Thyroid gland (tissue), 4 donors: ENCODE measurements at places on chromosomes 5 and 9. TPM values are rescaled to one million over a fixed set of nuclear protein-coding genes. Genes with fewer than 3 reads are reported as not detected.
A peak's percentile ranks its signal among the peaks of the same experiment; 100 is the strongest.

DNA sequence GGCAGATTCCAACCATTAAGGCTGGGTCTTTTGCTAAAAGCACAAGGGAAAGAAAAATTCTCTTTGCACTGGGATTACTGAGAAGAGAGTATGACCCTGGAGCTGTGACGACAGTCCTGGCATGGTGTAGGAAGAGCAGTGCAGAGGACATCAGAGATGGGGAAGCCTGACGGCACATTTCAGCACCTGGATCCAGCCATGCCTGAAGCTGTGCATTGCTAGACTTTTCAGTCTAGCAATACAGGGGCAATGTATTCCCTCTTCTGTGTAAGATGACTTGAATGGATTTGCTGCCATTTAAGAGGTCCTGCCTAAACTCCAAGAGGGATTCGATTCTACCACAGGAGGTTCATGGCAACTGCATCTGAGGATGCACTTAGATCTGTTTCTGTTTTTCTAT lies 12.3 kb upstream of the MRNIP start:
- H3K27ac ChIP-seq = peak overlapping the region; percentile 51
- H3K36me3 ChIP-seq = peaks cover 45% of the 10 kb centered on the region
- no peak for DNase-seq
- no peaks in the 10 kb centered on the region for H3K27me3 ChIP-seq
- H3K4me1 ChIP-seq = no peaks in the 10 kb centered on the region
- no peak overlapping the region for H3K4me3 ChIP-seq

Gene SEC24A
- 40.3 TPM for total RNA-seq

- no peaks in the 10 kb centered on the region for H3K27me3 ChIP-seq
- no peak overlapping the region for H3K4me3 ChIP-seq
- no peaks in the 10 kb centered on the region for H3K36me3 ChIP-seq
Measured at GRCh38 chr9:133953976-133954709, 38.0 kb downstream of the VAV2 start.

- H3K27me3 ChIP-seq = no peaks in the 10 kb centered on the region
- no peaks in the 10 kb centered on the region for H3K36me3 ChIP-seq
- no peak overlapping the region for H3K27ac ChIP-seq
- no peak overlapping the region for H3K4me3 ChIP-seq
- no peak for DNase-seq
Measured at GRCh38 chr9:116298878-116299391, 145.3 kb downstream of the PAPPA start.

GRCh38 chr5:56480078-56480704 lies 247.1 kb upstream of the ANKRD55 start:
- peak; percentile 45 for DNase-seq
- peak overlapping the region; percentile 99 for H3K27ac ChIP-seq
- peaks cover 30% of the 10 kb centered on the region for H3K4me1 ChIP-seq
- no peaks in the 10 kb centered on the region for H3K36me3 ChIP-seq
- H3K27me3 ChIP-seq = no peaks in the 10 kb centered on the region

Gene LHX2
- not detected for total RNA-seq

DNA sequence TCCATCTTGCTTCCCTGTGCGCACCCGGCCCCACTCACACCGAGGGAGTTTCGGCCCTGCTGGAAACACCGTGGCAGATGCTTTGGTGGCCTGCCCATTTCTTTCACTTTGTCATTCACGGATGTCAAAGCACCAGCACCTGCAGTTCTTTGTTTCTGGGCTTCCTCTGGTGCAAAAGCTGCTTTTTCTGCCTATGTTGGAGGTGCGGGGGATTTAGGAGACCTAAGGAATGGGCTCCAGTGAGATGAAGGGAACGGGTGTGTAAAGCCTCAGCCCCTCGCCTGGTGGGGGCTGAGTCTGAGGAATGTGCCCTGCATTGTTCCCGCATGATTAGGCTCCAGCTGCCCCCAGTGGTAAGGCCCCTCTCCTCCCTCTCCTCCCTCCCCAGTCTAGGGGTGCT lies 62.3 kb downstream of the THBS4 start:
- DNase-seq = no peak
- no peaks in the 10 kb centered on the region for H3K4me1 ChIP-seq
- H3K4me3 ChIP-seq = no peak overlapping the region
- H3K27me3 ChIP-seq = no peaks in the 10 kb centered on the region

DNA sequence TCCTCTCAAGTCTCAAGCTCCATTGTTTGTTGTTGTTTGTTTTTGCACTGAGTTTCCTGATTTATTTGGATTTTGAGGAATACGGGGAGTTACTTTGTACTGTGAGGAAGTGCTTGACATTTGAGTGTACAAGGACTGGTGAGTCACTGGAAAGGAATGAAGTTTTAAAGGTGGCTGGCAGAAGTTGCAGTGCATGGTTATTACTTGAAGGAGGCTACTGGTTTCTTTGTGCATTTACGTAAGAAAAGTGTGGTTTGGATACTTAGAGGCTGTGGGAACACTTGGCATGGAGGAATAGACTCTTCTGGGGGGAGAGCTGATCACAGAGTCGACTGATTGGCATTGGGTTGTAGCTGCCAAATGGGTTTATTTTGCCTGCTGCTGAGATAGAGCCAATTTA lies 919.0 kb downstream of the TAF11L14 start:
- peak; percentile 19 for DNase-seq
- H3K36me3 ChIP-seq = no peaks in the 10 kb centered on the region
- H3K27me3 ChIP-seq = no peaks in the 10 kb centered on the region
- no peak overlapping the region for H3K27ac ChIP-seq

- no peak for DNase-seq
- no peaks in the 10 kb centered on the region for H3K27me3 ChIP-seq
- H3K4me3 ChIP-seq = no peak overlapping the region
- H3K27ac ChIP-seq = no peak overlapping the region
Measured at GRCh38 chr5:67900514-67900913, 315.0 kb upstream of the PIK3R1 start.

DNA sequence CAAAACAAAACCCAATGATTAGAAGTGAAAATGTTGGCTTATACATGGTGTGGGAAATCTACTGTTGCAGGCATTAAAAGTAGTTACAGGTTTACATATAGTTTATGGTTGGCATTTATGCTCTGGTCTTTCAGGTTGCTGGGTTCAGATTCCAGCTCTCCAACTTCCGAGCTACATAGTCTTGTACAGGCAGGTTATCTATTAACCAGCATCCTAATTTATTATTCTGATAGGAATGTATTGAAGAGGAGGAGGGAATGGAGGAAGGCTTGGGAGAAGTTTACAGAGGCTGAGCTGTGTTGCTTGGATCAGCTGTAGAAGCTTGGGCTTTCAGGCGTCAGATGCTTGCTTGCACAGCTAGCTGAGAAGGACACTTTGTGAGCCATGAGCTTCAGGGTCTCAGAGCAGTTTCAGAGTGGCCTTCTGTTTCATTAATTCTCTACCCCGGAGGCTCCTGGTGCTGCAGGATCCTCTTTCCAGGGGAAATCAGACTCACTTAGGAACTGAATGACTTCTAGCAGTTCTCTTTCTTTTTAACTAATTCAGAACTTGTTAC lies 11.7 kb upstream of the ERBIN start:
- no peak overlapping the region for H3K27ac ChIP-seq
- no peak for DNase-seq
- no peaks in the 10 kb centered on the region for H3K27me3 ChIP-seq

Gene INSL4
- not detected for total RNA-seq

Gene CARTPT
- 3.9 TPM for total RNA-seq

- H3K27ac ChIP-seq = no peak overlapping the region
- peaks cover 4% of the 10 kb centered on the region for H3K4me1 ChIP-seq
- no peaks in the 10 kb centered on the region for H3K36me3 ChIP-seq
Measured at GRCh38 chr9:91783411-91783810, 166.6 kb downstream of the ROR2 start.

Gene CAMK2A
- total RNA-seq = not detected
